ENCODE measurements at places on chromosomes 4 and X.

GRCh38 chrX:116236666-116237065 lies 66.1 kb downstream of the AGTR2 start:
- no peak for DNase-seq

DNA sequence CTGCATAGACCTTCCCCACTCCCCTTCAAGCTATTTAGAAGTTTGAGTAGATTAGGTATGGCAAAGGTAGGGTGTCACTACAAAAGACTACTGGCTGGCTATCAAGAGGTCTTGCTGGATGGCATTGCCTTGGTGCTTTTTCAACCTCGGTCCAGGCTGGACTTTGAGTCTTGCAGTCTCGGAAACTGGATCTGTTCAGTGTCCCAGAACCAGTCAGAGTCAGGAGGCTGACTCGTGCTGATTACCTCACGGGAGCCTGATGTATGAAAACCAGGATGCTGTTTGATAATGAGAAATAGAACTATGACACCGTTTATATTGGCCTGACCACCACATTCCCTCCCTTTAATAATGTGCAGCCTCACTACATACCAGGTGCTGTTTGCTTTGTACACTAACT lies 2.7 kb upstream of the PHKA1 start:
- DNase-seq = no peak

GRCh38 chr4:30973993-30974392 lies 253.8 kb downstream of the PCDH7 start:
- no peak for DNase-seq

DNA sequence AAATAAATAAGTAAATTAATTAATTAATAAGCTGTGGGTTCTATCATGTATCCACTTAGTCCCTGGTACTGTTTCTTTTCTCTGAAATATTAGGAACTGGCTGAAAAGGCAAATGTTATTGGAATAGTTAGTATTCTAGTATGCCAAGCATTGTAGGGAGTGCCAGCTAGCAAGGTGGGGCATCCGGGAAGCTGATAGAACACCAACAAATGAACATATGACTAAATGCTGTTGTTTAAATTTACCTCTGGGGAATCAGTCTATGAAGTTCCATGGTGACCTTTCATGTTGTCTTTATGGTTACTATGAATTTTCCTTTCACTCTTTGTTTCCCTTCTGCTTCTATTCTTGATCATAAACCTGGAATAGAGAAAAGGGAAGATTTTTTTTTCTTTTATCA lies 32.7 kb downstream of the NUDT6 start:
- no peak for DNase-seq

DNA sequence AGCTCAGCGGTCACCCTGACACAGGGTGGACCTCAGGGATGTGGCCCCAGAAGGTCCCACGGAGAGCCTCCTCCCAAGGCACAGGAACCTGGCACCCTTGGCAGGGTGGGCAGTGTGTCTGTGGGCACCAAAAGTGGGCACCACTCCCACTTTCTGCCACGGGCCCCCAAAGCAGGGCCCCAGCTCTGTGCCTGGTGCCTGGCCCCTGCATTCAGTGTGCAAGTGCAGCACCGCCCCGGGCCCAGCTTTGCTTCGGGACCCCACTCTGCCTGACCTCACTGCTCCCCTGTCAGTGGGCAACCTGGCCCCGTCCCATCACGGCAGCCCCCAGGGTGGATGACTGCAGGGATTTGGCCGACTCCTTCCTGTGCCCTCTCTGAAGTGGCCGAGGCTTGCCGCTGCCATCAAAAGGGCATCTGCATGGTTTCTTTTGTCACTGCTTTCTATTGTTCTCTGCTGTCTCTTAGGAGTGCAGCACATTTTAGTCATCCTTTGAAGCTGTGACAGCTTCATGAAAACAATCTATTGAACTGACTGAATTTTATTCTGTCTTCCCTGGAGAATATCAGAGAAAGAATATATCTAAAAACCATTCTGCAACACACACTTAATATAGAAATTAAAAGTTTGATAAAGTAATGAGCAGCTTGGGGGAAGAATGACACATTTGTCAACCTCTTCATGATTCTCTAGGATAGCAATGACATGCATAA lies 302.4 kb downstream of the FAM47B start:
- no peak for DNase-seq

DNA sequence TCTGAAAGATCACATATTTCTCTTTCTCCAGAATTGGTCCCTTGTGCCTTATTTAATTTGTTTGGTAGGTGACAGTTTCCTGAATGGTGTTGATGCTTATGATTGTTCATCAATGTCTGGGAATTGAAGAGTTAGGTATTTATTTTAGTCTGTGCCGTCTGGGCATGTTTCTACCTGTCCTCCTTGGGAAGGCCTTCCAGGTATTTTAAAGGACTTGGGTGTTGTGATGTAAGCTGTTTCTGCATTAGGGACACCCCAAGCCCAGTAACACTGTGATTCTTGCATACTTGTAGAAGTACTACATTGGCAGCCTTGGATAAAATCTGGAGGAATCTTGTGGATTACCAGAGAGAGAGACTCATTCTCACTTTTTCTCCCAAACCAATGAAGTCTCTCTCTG lies 120.8 kb upstream of the CXXC4 start:
- no peak for DNase-seq

DNA sequence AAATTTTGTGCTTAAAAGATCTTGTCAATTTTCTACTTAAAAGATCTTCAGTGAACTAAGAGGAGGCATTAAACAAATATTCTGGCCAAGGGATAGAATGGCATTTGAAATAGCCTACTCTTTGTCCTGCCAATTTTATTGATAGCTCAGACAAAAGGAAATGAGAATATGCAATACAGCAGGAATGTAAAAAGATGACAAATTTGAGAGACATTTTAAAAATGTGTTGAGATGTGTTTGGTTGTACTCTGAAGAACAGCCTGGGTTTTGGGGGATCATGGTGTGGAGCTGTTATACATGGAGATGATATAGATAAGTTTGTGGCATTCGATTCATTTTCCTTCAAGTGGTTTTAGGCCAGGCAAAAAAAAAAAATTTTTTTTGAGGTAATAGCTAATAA lies 11.6 kb upstream of the MAD2L1 start:
- DNase-seq = no peak
